ENCODE measurements at places on chromosomes 1 and 21.

- no peak for DNase-seq
Observed at GRCh38 chr1:47914952-47915676, 82.1 kb downstream of the TRABD2B start.

DNA sequence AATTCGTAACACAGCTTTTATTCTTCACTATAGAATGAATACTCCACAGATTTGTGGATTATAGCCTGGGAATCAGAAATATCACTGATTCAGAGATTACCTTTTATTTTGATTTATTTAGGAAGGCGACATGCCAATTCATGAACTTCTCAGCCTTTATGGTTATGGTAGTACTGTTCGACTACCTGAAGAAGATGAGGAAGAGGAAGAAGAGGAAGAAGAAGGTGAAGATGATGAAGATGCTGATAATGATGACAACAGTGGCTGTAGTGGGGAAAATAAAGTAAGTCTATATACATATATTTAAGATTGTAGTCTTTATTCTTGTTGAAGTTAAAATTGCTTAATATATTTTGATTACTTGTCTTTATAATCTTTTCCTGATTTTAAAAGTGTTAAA lies 33.1 kb downstream of the MIER1 start:
- DNase-seq, result no peak

GRCh38 chr1:43587001-43587400 lies 56.3 kb downstream of the PTPRF start:
- DNase-seq, result no peak

- no peak for DNase-seq
Observed at GRCh38 chr21:41632748-41633475, 125.0 kb upstream of the TMPRSS2 start.

DNA sequence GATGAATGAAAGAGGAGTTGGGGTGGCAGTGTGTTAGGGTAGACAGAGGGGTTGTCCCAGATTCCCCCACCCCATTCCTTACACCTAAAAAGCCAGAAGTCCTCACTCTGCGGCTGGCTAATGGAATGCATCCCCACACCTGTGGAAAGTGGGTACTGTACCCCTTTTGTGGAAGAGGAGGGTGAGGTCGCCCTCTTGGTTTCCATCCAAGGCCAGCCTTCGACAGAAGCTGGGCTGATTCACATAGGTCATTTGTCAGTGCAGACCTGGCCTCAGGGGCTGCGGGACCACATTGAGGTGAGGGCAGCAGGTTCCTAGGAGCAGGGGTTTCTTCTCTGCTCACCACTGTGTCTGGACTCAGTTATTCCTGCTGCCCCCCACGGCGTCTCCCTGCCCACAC lies 671.6 kb downstream of the MATN1 start:
- DNase-seq, result no peak

- DNase-seq, result no peak
Observed at GRCh38 chr1:184285401-184286087, 101.3 kb upstream of the C1orf21 start.

DNA sequence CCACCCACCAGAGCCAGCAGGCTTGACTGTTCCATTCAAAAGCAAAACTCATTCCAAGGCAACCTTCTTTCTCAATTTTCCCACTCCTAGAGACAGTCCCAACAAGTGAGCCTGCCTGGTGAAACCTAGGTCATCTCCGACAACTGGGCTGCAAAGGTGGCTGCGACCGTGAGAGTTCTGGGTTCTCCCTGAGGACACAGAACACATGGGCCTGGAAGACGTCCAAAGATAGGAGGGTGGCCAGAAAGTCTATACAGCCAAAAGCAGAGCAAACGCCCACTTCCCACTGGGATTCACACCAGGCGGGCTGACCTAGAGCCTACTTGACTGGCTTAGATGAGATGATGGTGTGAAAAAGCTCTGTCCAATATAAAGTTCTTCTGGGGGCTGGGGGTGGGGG lies 90.2 kb upstream of the GRIK3 start:
- DNase-seq, result no peak

GRCh38 chr1:244675167-244675566 lies 22.2 kb downstream of the DESI2 start:
- no peak for DNase-seq

- DNase-seq, result no peak
Observed at GRCh38 chr1:1761504-1762376, 16.5 kb downstream of the NADK start.

DNA sequence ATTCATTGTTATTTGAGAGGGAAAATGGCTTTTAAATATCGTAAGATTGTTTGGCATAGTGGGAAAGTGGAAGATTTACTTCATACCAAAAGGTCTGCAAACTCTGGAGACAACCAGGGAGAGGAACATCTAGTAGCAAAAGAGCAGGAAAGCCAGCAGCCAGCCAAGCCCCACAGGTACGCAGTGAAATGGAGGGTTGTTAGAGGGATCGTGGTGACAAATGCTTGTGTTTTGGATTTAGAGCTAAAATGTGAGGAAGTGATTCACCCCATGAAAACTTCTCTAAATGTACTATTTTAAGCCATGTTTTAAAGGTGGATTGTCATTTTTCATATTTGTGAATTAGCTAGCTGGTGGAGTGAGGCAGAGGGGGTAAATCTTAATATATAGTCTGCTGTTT lies 69.3 kb downstream of the RPS6KC1 start:
- no peak for DNase-seq

DNA sequence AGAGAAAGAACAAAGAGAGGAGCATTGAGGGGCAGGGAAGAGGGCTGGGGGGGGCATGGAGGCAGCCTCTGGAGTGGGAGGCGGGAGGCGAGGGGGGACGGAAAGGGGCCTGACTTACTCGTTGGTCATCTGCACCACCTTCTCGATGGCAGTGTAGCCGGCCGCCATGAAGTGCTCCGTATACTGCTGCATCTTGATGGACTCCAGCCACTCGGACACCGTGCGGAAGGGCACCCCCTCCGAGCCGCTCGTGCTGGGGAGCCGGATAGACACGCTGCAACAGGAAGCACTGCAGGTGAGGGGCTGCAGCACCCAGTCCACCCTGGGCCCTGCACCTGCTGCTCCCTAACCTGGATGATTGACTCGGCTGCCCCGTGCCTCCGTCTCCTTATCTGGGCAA lies 26.6 kb downstream of the EPHA2 start:
- DNase-seq, result no peak

DNA sequence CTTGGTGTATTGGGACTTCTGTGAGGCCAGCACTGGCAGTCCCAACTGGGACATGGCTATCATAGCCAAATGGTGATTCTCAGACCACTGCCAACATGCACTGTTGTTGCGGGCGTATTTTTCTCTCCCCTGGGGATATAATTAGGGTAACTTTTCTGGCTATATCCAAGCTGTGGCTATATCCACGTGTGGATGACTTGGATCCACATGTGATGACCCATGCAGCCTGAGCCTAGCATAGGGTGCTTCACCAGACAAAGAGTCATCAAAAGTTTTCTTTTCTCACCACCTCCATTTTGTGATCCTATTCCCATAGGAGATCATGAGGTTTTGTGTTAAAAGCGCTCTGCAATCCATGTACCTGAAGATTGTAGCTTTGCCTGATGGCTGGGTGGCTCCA lies 51.2 kb upstream of the CSF3R start:
- no peak for DNase-seq

- no peak for DNase-seq
Observed at GRCh38 chr1:31153423-31153822, 86.3 kb downstream of the NKAIN1 start.

- no peak for DNase-seq
Observed at GRCh38 chr1:33471416-33471815, 1.0 kb upstream of the ZSCAN20 start.

GRCh38 chr1:180369061-180369460 lies 133.3 kb downstream of the ACBD6 start:
- no peak for DNase-seq

Data from CD4-positive, alpha-beta T cell treated with Interleukin-15 for 1 hour (primary cell).